ENCODE measurements at places on chromosomes 7 and 10.

- DNase-seq: no peak
Measured at GRCh38 chr7:83038787-83039186, 123.9 kb downstream of the PCLO start.

GRCh38 chr10:112973805-112974204, 23.8 kb downstream of the TCF7L2 start:
- no peak for DNase-seq

DNA sequence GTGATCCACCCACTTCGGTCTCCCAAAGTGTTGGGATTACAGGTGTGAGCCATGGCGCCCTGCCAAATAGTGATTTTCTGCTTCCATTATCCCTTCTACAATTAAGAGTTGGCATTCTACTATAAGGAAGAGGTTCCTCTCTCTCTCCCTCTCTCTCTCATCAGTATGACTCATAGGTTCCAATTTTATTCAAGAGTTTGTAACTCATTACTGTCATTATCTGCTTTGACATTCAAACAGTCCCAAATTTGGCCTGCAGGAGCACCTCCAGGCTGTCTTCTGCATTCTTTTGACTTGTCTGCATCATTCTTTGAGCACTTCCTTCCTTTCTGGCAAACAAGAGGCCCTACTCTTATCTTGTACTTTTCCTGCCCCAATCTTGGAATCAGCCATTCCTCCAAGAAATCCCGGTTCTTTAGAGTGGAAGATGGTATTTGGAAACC, 33.2 kb upstream of the CALU start:
- DNase-seq: no peak

DNA sequence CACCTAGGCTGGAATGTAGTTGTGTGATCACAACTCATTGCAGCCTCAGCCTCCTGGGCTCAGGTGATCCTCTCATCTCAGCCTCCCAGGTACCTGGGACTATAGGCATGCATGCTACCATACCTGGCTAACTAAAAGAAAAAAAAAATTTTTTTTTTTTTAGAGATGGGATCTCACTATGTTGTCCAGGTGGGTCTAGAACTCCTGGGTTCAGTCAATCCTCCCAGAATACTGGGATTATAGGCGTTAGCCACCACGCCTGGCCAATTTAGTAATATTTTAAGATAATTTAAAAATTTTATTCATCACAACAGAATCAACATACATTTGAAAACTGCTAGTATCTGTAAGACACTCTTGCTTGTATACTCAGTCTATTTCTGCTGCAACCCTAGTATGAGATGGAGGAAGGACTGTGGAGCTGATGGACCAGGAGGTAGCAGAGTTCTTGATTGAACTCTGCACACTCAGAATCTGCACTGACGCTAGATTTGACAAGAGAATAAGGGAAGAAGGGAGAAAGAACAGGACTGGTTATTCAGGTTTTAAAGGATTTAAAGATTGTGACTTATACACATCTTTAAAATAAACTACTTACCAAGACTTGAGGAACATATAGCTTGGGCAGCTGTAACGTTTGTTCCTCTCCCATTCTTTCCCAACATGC, 57.6 kb downstream of the VCL start:
- DNase-seq: no peak

DNA sequence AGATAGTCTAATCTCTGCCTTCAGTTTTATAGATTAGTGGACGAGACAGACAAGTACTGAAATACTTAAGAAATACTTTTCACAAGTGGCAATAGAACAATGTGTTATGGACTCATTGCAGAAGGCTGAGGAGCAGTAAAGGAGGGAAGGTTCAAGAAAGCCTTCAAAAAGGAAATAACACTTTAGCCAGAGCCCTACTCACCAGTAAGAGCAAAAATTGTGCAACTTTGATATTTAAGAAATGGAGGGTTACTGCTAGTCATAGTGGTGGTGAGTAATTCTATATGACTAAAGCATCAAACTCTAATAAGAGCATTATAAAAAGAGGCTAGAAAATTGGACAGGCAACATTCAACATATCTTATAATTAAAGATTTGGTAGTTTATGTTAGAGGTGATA, 28.8 kb downstream of the PTPN12 start:
- no peak for DNase-seq

DNA sequence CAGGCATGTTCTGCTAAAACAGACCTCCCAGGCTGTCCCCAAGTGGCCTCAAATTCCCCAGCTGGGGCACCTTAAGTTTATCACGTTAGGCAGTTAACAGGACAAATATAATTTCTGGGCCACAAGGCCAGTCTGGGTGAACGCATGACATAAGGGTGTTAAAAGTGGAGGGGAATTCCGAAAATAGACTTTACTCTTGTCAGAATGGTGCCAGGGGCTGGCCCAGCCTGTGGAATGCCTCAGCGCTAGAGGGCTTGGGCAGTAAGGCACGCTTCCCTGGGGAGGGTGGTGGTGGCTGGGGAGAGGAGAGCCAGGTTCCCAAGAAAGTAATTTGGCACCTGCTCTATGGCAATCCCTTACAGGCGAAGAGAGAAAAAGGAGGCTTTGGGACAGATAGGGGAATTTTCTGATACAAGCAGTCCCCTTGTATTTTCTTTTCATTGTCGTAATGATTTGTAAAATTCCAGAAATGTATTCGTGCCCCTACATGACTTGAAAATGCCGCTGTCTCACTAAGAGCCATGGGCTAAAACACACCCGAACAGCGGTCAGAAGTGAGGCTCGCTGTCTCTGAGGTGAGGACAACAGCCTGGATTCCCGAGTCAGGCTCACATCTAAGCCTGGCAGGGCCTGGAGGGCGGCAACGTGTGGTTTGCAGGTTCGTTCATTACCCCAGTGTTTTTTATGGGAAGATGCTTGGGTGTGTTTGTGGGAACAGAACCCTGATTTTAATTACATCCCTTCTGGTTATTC, 463.2 kb upstream of the GALNT17 start:
- no peak for DNase-seq

DNA sequence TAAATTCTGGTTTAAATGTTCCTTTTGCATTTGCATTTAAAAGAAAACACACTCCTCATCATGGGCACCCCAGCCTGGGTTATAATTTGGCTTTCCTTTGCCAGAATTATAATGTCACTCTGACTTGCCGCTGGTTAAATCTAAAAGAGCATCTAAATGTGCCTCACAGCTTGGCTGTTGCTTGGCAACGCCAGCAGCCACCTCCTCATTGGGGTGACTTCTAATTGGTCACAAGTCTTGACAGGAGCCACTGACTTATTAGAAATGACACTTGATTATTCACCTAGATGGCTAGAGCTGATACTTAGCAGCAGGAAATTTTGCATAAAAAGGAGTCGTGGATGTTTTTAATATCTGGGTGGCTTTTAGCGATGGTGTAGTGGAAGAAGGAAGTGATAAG, 114.3 kb downstream of the TBXAS1 start:
- no peak for DNase-seq

- no peak for DNase-seq
Measured at GRCh38 chr10:5666841-5667630, 641 bp upstream of the ASB13 start.

- DNase-seq: no peak
Measured at GRCh38 chr10:91643700-91644099, 10.8 kb upstream of the PPP1R3C start.

- DNase-seq: no peak
Measured at GRCh38 chr7:130913639-130914553, 179.9 kb upstream of the KLF14 start.

DNA sequence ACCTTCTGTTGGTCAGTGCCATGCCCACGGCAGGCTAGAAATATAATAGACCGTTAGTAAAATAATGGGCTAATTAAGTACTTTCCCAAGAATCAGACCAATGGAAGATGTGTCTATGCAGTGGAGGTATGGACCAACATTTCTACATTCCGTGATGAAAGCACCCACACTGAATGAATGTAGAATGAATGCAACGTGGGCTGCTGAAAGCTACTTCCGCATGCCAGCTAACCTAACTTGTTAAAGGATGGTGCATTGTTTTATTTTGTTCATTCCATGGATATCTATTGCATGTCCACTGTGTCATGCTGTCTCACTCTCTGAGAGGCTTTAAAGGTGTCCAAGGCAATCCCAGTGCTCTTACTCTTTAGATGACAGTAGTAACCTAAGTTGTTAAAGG, 112.9 kb upstream of the CAV2 start:
- DNase-seq: no peak

DNA sequence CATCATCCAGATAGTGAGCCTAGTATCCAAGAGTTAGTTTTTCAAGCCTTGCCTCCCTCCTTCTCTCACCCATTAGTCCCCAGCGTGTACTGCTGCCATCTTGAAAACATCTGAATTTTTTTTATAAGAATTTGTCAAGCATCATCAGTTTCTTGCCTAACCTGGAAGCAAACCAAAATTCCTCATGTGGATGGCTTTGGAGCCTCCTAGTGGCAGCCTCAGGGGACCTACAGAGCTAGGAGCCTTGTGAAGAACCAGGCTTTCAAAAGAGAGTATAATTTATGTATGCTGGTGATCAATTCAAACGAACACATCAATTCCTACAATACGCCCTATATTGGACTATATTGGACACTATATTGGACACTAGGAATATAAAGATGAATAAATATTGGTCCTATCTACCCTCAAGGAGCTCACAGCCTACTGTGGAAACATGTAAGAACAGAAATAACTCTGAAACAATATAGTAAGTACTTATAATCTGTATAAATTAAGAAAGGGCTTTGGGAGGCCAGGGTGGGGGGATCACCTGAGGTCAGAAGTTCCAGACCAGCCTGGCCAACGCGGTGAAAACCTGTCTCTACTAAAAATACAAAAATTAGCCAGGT, 63.4 kb downstream of the HPSE2 start:
- no peak for DNase-seq

- DNase-seq: no peak
Measured at GRCh38 chr10:131033166-131034085, 278.1 kb downstream of the TCERG1L start.

DNA sequence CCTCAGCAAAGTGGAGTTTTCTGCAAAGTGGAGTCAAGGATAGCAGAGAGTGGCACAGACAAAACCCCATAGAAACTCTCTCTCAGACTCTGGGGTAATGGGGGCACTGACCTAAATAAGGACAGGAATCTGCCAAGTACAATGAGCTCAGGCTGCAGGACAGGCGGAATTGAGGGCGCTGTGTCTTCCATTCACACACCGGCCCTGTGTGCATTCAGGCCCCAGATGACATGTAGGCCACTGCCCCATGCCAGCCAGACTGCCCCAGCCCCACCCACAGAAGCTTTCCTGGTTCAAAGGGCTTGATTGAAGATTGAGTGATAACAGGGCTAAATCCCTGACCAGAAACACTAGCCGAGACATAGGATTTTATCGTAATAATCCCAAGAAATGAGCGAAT, 52.7 kb downstream of the EEPD1 start:
- DNase-seq: no peak

DNA sequence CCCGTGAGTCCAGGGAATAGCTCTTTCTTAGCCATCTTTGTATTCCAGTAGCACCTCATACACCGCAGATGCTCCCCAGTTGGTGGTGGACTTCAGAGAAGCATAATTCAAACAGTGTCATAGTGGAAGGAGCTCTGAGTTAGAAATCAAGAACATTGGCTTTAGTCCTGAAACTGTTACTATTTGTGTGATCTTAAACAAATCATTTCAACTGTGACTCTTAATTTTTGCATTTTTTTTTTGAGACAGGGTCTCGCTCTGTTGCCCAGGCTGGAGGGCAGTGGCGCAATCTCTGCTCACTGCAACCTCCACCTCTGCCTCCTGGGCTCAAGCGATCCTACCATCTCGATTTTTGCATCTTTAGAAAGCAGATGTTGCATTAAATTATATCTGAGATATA, 1.8 kb downstream of the BPGM start:
- no peak for DNase-seq

- DNase-seq: no peak
Measured at GRCh38 chr7:51311166-51311565, 5.4 kb downstream of the COBL start.

DNA sequence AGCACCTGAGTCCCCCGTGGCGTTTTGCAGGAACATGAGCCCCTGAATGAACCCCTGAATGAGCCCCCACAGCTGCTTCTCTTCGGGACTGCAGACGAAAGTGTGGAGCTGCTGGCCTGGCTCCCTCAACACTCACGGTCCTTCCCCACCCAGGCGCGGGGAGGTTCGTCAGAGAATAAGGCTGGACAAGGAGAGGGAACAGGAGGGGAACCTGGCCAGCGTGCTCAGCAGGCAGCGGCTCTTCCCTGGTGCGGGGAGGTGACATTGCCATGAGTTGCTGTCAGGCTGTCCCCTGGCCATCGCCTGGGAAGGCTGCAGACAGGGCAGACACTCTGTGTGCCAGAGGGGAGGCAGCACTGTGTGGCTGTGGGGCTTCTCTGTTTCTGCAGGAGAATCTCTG, 80.9 kb upstream of the SHH start:
- DNase-seq: no peak

GRCh38 chr10:12940791-12941190, 60.7 kb downstream of the CCDC3 start:
- no peak for DNase-seq

DNA sequence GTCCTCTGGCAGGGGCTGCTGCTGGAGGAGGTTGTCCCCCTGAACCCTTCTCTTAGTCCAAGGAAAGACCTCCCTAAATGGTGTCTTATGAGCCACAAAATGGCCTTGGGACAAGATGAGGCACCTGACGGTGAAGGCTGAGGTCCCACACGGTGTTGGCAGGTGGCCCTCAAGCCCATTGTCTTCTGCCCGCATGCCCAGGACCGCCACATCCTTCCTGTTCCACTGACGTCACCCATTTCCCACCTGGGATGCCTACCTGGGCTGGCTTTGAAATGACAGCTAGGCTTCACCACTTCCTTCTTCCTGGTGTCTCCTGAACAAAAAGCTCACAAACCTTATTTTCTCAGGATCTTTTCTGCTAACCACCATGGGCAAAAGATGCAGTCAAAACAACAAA, 2.1 kb upstream of the DMBT1 start:
- no peak for DNase-seq

DNA sequence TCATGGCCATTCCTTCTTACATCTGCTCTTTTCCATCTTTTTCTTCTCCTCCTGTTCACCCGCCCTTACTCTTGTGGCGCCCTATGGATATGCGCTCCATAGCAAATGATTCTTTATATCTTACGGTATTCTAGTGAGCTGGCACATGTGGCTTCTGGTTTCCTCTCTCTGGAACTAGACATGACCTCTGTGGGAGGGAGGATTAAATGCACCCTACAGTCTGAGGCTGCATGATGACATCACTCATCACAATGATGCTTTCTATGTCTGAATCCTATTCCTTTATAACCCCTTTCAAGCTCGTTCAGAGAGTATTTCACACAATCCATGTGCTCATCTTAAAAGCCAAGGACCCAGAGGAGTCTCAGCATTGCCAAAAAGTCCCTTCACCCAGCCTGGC, 153.3 kb downstream of the EGFR start:
- no peak for DNase-seq

- DNase-seq: no peak
Measured at GRCh38 chr10:6213908-6214307, 11.2 kb downstream of the PFKFB3 start.

GRCh38 chr7:16778476-16778875, 24.9 kb downstream of the TSPAN13 start:
- no peak for DNase-seq

DNA sequence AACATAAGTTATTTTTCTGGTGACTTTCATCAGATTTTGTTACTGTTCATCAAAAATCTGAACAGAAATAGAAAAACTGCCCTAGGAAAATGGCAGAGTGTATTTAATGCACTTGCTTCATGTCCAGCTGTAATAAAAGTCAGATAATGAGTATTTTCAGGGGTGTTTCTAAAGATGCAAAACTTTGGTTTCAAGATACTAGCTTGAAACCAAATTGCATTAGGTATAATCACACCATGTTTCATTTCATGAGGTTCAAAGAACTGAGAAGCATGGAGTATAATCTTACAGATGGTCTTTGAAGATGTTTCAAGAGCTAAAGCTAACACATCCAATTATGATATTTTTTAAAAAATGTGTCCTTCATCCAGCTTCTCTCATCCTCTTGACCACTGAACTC, 128.9 kb downstream of the NRCAM start:
- no peak for DNase-seq
